Activated CD4-positive, alpha-beta memory T cell treated with anti-CD3 and anti-CD28 coated beads for 36 hours (primary cell): ENCODE measurements at places on chromosomes 1 and 21. TPM values are rescaled to one million over a fixed set of nuclear protein-coding genes. Genes with fewer than 3 reads are reported as not detected.

DNA sequence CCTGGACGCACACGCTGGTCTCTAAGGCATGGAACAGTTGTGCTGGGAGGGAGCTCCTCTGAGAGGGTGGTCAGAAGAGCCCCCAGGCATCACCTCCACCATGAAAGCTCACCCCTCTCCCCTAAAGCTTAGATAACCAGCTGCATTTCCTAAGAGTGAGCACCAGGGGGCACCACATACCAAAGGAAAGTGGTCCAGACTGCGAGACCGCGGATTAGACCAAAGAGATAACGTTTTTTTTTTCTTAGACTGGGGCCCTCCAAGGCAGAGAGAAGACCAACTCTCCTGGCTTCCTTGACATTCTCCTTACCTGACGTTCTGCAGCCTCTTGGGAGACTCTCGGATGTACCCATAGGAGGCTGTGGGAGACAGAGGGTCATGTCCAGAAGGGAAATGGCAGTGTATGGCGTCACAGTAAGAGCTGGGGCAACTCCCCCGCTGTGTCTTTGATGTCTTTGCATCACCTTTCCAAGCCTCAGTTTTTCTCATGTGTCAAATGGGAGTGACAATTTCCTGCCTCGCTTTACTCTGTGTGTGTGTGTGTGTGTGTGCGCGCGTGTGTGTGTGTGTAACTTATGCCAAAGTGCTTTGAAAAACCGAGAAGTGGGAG lies 12.3 kb upstream of the IFNLR1 start:
- peak; percentile 84 for DNase-seq
- peaks cover 36% of the 10 kb centered on the region for H3K4me1 ChIP-seq
- peak overlapping the region; percentile 61 for H3K4me3 ChIP-seq

DNA sequence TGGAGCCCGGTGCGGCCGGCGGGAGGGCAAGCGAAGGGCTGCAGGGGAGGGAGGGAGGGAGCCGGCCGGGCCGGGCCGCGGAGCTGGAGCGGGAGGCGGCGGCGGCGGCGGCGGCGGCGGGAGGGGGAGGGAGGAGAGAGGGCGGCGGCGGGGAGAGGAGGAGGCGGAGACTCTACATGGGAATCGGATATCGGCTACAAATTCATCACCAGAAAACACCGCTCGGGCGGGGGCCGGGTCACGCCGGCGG lies at the start of gene AKT3:
AKT3 (minus strand) TSS at position 42 of the 250 bp plus-strand sequence. CDS start 7,073 bp downstream, outside the sequence.
- H3K36me3 ChIP-seq, result no peaks in the 10 kb centered on the region
- H3K27ac ChIP-seq, result peak within 1 kb of the TSS; percentile 94
- H3K4me3 ChIP-seq, result peak within 1 kb of the TSS; percentile 93
- DNase-seq, result no peak
- peaks cover 34% of the 10 kb centered on the region for H3K4me1 ChIP-seq

GRCh38 chr1:220271706-220272046 lies 577 bp downstream of the RAB3GAP2 start:
- no peak overlapping the region for H3K4me3 ChIP-seq
- H3K27ac ChIP-seq, result no peak overlapping the region
- peaks cover 22% of the 10 kb centered on the region for H3K4me1 ChIP-seq
- DNase-seq, result peak; percentile 16

DNA sequence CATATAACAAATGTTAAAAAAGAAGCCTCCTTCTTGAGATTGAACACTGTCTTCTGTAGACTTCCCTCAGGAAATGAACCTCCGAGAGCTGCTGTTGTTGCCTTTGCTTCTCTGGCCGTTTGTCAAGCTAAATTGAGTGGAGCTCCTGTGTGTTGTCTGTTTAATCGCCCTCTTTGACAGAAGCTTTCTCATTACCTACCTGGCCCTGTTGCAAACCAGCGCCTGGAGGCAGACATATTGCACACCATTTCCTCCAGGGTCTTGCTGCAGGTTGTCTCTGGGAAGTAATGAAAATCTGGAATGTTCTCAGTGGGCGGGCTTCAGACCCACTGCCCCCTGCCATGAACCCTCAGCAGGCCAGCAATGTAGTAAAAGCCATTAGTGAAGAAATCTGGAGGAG lies 83.3 kb downstream of the GABPA start:
- no peaks in the 10 kb centered on the region for H3K4me1 ChIP-seq
- no peak overlapping the region for H3K27ac ChIP-seq
- no peak for DNase-seq
- H3K36me3 ChIP-seq, result no peaks in the 10 kb centered on the region

DNA sequence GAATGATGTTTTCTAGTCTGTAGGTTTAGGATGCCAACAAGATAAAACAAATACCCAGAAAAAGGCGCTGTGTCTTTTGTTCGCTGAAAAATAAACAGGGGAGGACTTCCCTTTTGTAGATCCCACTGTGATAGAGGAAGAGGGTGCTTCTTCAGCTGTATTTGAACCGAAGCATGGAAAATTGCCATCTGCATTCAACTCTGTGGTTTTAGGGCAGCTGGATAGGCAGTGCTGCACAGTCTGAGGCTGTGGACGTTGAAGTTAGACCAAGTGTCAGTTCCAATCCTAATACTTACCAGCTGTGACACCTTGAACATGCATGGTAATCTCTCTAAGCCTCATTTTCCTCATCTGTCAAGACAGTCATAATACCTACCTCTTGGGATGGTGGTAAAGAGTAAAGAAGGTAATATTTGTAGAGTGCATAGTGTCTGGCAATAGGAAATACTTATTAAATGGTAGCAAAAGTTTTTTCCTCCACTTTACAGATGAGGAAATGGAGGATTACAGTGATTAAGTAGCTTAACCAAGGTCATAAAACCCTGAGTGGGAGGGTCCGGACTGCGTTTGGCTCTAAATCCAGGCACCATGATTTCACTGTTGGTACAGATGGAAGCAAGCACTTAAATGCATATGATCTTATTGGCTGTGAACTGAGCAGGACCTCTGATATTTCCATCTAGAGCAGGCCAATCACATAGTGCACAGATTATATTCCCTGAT lies 48.5 kb downstream of the UTP25 start:
- H3K27ac ChIP-seq, result no peak overlapping the region
- H3K27me3 ChIP-seq, result peaks cover 48% of the 10 kb centered on the region
- no peak for DNase-seq
- no peaks in the 10 kb centered on the region for H3K36me3 ChIP-seq
- H3K4me1 ChIP-seq, result no peaks in the 10 kb centered on the region

Gene TMEM240
- total RNA-seq, result not detected

DNA sequence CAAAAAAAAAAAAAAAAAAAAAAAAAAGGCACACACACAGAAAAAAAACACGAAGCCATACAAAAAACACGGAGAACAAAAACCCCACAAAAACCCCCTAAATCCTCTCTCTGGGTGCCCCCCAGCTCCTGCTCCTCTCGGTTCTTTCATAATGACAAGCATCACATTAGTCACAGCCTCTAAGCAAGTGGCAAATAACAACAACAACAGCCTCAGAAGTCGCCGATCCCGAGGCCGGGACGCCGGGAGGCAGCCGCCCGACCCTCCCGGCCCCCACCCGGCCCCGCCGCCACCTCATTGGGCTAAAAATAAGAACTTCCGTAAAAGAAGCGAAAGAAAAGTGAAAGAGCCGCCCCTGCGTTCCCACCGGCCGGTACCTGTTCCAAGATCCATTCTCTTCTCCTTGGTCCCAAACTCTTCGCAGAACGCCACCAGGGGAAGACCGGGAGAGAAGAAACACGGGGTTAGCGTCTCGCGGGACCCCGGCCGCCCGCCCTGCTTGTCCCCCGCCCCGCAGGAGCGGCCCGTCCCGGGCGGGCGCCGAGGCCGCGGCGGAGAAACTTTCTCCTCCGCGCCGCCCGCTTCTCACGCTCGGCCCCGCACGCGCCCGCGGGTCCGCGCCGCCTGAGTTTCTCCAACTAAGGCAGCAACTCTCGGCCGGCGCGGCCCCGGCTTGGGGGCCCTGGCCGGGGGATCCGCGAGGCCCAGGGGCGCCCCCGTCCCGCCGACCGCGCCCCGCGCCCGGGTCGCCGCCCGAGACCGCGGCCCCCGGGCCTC lies 102.8 kb downstream of the CASZ1 start:
- H3K4me1 ChIP-seq, result peaks cover 31% of the 10 kb centered on the region
- peak overlapping the region; percentile 79 for H3K4me3 ChIP-seq
- no peaks in the 10 kb centered on the region for H3K27me3 ChIP-seq
- H3K27ac ChIP-seq, result peak overlapping the region; percentile 62
- no peaks in the 10 kb centered on the region for H3K36me3 ChIP-seq
